ENCODE measurements at places on chromosomes 11 and 22.
A peak's percentile ranks its signal among the peaks of the same experiment; 100 is the strongest.

GRCh38 chr22:28246397-28246796 lies 327.3 kb upstream of the PITPNB start:
- DNase-seq, result no peak

DNA sequence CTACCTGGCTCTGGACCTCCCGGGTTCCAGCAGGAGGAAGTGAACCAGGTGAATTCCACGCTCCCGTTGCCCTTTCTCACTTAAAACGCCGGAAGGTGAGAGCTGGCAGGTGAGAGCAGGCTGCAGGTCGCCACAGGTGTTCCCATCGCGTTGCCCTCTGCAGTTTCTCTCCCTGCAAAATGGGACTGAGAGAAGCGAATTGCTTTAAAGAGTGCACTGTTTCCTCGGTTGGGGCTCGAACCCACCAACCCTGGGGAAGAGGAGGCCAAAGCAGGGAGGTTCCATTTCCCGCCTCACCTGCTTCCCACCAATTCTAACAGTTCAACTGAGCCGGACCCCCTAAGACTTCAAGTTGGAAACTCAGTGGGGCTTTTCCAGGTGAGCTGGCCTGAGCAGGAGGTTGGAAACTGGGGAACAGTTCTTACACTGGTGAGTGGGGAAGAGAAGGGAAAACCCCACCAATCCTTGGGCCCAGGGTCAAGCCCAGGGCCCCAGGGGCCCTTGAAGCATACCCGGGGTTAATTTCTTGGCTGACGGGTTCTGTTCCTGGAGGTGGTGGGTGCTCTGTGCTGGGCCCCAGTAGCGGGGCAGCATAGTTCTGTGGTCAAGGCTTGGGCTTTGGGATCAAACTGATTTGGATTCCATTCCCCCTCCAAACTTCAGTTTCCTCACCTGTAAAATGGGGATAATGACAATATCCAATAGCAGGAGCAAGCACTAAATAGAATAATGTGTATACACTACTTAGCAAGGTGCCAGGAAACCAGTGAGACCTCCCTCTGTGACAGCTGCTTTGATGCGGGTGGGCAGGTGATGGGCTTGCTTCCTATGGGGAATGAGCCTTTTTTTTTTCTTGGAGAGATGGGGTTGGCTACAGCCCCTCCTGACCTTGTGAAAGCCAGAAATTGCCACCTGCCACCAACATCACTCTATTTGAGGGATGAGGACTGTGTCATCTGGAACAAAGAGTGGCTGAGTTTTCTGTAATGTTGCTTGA lies 788 bp downstream of the CD82 start:
- DNase-seq, result no peak

GRCh38 chr22:26753125-26753862 lies 95.9 kb downstream of the MIAT start:
- no peak for DNase-seq

DNA sequence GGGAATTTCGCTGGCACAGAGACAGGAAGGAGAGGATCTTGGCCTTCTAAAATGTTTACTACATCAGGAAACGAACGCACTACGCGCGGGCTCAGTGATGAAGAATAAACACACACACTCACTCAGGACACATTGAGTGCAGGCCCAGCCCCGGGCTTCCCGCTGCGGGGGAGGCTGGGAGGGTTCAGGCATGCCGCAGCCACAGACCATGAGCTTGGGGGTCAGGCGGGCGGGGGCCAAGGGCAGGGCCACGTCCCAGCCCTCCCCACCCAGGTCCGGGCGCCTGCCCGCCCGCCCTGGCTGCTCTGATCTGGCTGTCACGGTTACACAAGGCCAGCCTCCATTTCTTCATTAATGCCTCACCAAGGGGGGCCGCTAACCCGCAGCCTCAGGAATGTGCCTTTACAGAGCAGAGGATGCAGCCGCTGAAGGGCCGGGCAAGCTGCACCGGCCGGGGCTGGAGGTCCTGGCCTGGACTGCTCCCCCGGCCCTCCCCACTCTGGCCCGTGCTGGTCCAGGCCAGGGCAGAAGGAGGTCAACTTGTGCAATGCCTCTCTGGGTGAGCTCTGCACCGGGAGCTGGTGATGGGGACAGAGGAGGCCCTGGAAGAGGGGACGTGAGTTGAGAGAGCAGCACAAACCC lies 41.7 kb downstream of the IGF2 start:
- DNase-seq, result peak; percentile 75

DNA sequence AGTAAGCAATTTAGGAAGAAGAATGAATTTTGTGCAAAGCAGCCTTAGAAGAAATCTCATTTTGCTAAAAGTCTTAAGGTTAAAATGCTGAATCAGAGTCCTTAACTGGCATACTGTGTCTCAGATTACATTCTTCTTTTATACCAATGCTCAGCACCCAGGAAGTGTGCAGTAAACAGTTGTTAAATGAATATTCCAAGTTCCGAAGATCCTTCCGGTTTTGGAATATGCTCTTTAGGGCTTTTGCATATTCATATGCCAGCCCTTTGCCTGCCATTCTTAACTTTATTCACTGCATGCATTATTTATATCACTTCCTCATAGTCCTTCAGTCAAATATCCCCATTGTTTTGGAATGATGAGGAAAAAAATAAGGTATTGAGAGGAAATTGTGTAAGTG lies 242.0 kb downstream of the DDX10 start:
- DNase-seq, result no peak

- no peak for DNase-seq
Observed at GRCh38 chr22:23182309-23183060, 2.2 kb downstream of the BCR start.

- no peak for DNase-seq
Observed at GRCh38 chr11:13152264-13152663, 125.3 kb upstream of the BMAL1 start.

DNA sequence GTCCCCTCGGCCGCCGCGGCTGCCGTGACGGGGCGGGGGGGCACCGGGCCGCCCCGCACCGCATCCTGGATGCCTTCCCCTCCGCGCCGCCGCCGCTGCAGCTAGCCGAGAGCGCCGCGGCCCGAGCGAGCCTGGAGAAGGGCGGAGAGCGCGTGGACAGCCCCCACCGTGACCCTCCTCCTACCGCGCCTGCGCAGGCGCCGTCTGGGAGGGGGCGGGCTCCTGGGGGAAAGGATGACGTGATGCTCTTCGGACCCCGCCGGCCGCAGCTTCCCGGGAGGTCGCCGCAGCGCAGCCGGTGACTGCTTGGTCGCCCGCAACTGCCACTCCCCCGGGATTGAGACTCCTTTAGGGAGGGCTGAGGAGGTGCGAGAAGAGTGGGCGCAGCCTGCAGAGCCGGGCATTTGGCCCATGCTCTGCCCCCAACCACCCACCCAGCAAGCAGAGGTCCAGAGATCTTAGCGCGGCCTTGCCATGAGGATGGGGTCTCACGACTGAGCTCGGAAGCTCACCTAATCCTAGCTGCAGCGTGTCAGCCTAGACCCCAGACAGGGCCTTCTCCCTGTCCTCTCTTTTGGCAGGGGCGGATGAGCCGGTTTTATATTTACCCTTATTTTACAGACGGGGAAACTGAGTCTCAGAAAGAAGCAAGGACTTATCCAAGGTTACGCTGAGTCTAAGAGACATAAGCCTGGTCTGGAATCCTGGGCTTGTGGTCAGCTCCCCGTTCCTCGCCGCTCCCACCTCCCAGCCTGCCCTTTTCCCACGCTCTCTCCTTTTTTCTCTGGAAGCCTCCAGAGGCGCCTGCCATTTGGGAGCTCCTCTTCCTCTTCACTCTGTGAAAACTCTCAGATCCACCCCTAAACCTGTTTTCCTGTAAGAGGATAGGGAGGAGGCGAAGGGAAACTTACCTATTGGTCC lies at the start of gene DENND5A:
Gene DENND5A, minus strand, starts transcription at position 140 of the 921 bp plus-strand sequence. CDS start 281 bp downstream, outside the sequence.
- DNase-seq, result peak; percentile 95

DNA sequence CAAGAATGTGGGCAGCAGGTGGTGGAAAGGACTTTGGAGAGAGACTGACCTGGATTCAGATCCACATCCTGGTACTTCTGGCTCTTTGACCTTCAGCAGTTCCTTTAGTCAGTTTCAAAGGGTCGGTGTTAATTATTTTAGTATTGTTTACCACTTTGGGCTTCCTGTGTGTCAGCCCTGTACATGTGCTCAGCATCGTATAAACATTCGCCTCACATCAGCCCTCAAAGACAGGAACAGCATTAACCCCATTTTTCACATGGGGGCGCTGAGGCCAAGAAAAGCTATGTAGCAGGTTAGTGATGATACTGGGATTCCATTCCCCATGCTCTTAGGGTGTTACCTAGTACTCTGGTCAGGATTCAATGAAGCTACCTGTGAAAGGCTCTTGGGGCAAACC lies 72.1 kb upstream of the YWHAH start:
- no peak for DNase-seq

GRCh38 chr11:58613228-58613627 lies 9.2 kb upstream of the CNTF start:
- no peak for DNase-seq

DNA sequence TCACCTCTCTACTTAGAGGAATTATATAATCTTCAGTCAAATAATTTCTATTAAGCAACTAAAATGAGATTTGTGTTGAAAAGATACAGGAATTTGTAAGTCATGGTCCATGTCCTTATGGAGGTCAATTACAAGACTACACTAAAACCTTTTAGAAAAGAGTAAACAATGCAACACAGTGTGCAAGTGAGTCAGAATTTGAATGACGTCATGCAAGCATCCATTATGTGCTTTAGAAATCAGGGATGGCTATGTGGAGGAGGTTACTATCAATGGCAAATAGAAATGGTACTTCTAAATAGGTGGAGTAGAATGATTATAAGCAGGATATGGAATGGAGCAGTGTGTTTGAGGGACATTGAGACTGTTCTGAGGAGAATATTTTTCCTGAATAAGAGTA lies 16.6 kb downstream of the OR10D3 start:
- no peak for DNase-seq

DNA sequence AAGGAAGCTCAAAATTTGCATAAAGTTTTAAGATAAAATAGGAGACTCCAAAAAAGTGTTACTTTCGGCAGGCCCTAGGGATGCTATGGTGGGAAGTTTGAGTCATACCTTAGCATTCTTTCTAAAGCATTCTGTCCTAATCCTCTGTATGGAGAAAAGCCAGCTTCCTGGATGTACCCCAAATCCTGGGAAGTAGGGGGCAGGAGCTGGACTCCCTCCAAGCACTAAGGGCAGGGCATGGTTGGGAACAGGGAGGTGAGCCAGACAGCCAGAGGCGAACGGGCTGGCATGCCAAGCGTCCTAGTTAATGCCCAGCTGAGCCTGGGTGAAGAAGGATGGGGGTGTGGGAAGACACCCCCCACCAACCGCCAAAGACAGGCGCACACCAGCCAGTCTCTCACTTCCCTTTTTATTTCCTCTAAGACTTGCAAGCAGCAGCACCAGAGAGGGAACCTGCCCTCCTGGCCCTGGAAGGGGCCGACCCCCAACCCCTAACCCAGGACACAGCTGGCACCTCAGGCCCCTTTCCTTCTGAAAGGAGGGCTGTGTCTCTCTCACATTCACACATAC lies 23.9 kb downstream of the RTN4RL2 start:
- DNase-seq, result no peak

GRCh38 chr11:122721201-122721963 lies 65.9 kb downstream of the UBASH3B start:
- DNase-seq, result no peak

Data from retina (tissue), 1 donor.